NCI-H1105 treated with DMSO at 0.1 percent for 48 hours (cell line): ENCODE measurements at places on chromosomes 13 and 19.

- DNase-seq, result no peak
Measured at GRCh38 chr19:29834991-29835846, 23.4 kb downstream of the CCNE1 start.

DNA sequence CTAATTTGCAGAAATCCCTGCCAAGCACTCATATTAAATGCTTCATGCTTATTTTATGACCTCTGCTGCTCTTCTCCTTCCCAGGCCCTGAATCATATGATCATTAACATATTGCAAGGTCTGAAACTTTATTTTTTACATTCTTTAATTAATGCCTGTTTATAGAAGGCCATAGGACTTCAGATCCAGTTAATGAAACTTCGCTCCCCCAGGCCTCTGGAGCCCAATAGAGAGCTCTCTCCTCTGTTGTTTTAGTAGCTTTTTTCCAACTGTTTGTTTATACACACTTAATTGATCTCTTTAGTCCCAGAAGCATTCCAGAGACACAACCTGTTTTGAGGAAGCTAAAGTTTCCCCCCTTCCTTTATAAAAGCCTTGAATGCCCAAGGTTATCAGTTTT, 68.3 kb downstream of the DACH1 start:
- peak; percentile 28 for DNase-seq

- DNase-seq, result no peak
Measured at GRCh38 chr19:36084231-36085009, 26.5 kb upstream of the OVOL3 start.

- DNase-seq, result no peak
Measured at GRCh38 chr13:111941845-111942447, 125.0 kb upstream of the SOX1 start.

GRCh38 chr19:46016426-46017094, 6.3 kb downstream of the PGLYRP1 start:
- DNase-seq, result peak; percentile 79
